ENCODE measurements at places on chromosomes 4 and X.

- no peak for DNase-seq
These were observed 37.8 kb downstream of the CLCN3 start for GRCh38 chr4:169658196-169658595.

DNA sequence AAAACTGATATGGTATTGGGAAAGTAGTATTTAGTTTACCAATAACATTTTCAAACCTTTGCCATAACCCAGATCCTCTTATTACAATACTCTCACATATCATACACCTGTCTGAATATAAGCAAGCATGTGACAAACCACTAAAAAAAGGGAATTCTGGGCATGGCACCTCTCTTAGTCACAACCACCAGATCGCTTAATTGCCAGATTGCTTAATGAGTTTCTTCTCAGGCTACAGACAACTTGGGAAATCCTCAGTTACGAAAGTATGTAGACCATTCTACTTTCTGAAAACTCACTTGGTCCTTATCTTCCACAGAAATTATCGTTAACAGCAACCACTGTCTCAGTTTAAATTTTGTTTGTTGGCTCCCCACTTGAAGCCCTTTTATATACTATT lies 2.1 kb downstream of the NAF1 start:
- no peak for DNase-seq

GRCh38 chr4:30605616-30606190 lies 114.5 kb upstream of the PCDH7 start:
- DNase-seq, result no peak

GRCh38 chr4:48141048-48141447 lies 7.0 kb upstream of the TXK start:
- no peak for DNase-seq

- DNase-seq, result no peak
These were observed 68.3 kb downstream of the PALLD start for GRCh38 chr4:168565130-168565529.

DNA sequence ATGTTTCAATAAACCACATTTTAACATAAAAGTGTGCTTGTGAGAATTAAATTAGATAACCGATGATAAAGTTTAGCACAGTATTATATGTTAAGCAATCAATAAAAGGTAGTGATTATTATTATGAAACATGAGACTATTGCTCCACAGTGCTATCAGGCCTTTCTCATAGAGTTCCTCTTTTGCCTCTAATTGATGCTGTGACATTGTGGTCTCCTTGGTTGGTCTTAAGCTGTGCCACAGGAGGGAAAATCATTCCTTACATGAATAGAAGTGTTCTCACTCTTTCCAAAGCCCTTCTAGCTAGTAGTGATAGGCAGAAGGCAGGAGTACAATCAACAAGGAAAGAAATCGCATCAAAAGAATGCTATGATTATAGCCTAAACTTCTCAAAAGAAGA lies 9.2 kb upstream of the PDHA2 start:
- DNase-seq, result no peak

DNA sequence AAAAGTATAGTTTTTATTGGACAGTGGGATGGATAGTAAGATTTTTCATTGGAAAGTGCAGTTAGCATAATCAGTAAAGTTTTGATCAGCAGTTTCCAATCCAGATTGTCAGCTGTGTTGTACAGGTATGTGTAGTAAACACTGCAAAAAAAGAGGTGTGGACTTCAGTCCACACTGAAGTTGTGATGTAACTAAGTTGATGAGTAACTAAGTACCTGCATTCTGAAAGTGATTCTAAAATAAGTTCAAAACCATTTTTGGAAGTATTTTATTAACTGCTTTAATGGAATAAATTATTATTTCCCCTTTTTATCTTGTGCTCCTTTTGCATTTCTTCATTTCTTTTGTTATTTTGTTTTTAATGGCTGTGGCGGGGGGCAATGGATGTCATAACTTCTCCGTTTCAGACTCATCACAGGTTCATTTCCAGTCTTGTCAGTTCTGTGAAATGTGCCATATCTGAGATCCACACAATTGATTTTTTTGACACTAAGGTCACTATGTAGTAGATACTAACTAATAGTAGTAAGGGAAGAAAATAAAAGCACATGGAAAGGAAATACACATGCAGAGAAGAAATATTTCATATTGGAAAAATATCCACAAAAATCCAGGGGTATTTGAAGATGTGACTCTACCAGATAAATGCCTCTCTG lies 247.5 kb downstream of the GABRG1 start:
- no peak for DNase-seq

- DNase-seq, result no peak
These were observed 60.7 kb upstream of the PAK3 start for GRCh38 chrX:111035256-111035655.

DNA sequence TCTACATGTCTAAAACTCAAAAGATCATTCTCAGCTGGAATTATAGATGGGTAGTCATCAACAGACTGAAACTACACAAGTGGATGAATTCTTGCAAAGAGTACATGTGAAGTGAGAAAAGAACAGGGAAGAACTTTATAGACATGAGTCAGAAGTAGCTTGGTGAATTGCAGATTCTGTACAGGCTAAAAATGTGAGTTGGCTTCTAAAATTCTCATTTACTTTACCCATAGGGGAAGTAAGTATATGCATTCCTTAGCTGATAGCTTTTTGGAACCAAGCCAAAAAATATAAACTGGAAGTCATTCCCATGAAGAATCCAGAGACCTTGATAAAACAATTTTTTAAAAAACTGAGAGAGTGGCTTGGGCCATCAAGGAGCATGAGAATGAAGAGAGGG lies 584.2 kb upstream of the FTHL17 start:
- DNase-seq, result no peak

DNA sequence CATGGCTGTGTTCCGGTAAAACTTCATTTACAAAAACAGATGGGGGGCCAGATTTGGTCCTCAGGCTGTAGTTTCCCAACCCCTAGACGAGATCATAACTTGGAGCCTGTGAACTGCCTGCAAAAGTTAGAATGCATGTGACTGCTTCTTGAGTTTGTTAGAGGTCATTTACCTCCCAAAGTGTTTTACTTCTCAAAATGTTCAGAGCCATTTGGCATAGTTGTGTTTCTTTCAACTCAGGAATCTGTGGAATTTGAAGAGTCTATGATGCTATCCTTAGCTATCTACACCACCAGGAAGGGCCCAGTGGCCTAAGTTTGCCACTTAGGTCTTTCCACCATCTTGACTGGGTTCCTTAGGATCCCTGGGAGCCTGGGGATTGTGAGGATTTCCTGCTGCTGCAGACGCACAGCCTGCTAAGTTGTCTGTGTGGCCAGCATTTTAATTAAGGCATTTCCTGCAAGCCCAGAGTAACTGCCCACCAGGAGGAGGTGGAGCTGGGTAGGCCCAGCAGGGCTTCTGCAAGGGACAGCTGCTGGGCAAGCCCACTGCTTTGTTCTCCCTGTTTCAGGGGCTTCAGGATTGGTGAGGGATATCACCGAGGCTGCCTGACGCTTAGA lies 53.1 kb downstream of the CCNI start:
- no peak for DNase-seq

DNA sequence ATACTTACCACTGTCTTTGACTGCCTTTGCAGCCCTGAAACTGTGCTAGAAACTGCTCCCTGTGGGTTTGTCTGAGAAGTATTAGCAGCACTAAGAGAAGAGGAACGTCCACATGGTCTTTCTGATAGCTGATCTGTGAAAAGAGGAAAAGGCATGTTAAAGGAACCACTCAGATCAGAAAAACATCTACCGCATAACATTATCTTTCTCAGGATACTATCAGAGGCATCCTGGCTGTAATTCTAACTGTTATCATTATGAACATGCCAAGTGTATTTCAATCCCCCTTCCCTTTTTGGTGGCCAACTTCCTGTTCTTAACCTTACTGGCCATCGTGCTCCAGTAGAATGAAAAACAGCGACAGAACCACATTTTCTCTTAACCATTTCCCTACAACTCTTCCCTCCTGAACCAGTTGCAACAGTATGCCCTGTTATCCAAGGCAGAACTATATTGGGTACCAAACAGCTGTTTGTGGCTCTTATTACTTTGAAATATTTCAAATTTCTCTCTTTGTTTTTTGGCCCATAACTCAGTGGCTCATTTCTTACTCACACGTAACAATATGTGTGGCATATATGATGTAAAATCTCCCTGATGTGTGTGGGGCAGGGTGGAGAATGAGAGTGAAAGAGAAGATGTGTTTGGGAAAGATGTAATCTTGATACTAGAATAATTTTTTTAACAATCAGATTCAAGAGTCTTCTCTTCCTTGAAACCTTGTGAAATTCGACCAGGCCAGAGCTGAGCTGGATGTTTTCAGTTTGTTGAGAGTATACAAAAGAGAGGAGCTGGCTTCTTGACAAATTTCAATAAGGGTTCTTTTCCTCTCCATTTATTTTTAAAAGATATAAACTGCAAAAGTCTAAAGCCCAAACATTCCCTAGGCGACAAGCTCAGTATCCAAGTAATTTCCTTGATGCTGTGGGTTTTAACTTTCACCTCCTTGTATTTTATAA lies 35.2 kb downstream of the ARHGEF6 start:
- no peak for DNase-seq

GRCh38 chrX:47068214-47068613 lies 10.0 kb upstream of the RGN start:
- no peak for DNase-seq

DNA sequence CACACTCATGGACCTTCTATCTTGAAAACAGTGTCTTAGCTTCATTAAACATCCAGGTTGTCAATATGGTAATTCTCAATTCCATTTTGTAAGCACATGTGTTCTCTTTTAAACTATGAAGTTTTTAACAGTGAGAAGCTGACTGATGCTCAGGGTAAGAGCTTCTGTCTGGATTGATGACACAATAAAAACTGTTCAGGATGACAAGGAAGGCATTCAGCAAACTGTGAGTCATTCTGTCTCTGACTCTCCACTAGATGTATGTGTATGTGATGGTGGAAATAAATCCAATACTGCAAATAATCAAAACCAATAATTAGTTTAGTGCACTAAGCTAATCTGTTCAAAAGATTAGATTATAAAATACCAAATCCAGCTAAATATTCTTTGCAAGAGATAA lies 115.3 kb upstream of the ARX start:
- DNase-seq, result no peak

Data from GM12878 (cell line).